AG08396 (cell line): ENCODE measurements at places on chromosomes 5 and 9.

DNA sequence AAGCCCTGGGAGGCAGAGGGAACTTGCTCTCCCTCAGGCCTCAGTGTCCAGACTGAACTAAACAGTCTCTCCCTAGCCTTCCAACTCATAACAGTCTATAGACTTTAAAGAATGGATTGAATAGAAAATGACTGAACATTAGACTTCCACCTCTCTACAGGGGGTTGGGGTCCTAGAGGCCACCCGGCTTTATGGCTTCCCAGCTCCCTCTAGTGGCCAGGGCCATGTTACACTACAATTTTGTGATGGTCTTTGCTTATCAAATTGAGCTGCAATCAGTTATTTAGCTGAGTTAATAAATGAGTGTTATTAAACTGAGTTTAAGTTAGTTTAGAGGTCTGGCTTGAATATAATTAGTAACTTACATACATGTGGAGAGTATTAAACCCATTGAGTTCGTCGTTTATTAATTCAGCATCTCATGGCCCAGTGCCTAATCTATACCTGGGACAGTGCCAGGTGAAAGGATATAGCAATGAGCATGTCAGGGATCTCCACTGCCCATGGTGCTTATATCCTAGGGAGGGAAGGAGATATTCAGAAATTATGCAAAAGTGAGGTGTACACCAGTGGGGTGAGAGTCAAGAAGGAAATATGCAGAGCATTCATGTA, 105.2 kb downstream of the SH3TC2 start:
- DNase-seq, result peak; percentile 47

DNA sequence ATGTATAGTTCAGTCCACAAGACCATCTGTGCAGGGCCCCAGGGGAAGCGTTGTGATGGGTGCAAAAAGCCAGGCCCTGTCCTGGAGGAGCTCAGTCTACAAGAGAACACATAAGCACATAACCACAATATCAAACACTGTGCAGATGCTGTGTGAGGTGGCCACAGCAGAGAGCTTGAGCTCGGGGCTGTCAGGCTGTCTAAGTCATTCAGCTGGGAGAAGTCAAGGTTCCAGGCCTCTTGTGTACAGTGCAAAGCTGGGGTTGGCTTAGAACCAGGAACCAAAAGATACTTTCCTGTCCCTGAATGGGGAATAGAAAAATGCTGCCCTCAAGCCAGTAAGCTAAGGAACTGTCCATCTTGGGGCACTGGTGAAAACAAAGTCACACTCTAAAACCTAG, 75.0 kb downstream of the PRDM6 start:
- no peak for DNase-seq

DNA sequence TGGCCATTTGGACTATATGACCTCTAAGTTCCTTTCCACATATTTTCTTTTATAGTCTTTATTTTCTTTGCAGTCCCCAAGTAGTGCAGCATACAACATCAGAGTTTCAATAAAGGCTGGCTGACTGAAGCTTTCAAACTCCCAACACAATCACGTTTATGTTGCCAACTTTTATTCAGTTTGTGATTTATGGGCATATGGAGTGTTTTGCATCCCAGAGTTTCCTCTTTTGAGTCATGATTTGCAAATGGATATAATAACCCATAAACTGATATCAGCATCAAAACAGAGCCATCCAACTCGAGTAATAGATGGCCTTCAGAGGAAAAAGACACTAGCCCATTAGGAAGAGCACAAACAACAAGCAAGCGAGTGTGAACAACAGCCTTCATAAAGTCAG, 414.0 kb downstream of the ELAVL2 start:
- DNase-seq, result no peak

- no peak for DNase-seq
These were observed 22.9 kb downstream of the OR2V2 start for GRCh38 chr5:181170237-181170825.

DNA sequence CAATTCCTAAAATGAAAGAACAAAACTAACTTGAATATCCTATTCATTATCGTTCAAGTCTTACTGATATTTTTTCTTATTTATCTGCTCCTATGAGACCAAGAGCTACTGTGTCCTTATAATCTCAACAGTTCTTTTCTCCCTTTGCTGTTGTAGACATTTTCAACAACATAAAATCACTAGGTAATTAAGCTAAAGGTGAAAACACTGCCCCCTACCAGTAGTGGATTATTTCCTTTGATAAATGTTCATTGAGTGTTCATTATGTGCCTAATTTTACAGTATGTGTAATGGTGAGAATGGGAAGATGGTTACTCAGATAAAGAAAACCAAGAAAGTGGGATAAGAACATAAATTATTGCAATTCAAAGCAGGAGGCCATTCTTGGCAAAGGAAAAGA, 41.4 kb upstream of the PAPPA start:
- no peak for DNase-seq

DNA sequence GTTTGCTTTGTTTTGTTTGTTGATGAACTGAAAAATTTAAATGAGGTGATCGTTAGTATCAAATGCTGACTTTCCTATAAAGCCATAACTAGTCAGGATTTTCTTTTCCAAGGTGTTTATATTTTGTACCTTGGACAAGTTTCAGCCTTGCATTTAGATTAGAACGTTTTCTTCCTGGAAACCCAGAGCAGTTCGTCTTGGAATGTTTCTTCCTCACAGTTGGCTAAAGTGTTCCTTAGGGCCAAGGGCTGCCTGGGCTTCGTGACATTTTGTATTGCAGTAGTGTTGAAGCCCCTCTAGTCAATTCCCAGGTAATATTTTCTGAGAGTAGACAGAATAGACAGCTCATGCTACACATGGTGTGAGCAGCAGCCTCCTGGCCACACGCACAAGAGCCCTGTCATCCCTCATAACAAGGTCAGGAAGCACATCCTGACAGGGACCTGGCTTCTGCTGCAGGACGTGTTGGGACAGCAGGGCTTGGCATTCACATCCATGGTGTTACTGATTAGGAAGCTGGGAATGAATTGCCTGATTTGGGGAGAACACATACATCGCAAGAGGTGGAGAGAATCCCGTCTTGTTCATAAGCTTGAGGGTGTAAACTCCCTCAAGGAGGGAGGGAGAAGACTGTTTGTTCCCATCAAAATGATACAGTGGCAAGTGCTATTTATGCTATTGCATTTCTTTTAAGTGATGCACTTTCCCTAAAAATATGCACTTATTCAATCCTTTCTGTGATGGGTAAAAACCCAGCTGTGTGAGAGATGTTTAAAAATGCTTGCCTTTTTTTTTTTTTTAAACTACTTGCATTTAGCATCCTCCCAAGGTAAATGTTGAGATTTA, 31.7 kb downstream of the FUBP3 start:
- no peak for DNase-seq

GRCh38 chr9:131284856-131285255, 4.7 kb upstream of the PLPP7 start:
- DNase-seq, result no peak

GRCh38 chr5:113038714-113039113, 62.1 kb downstream of the DCP2 start:
- no peak for DNase-seq

DNA sequence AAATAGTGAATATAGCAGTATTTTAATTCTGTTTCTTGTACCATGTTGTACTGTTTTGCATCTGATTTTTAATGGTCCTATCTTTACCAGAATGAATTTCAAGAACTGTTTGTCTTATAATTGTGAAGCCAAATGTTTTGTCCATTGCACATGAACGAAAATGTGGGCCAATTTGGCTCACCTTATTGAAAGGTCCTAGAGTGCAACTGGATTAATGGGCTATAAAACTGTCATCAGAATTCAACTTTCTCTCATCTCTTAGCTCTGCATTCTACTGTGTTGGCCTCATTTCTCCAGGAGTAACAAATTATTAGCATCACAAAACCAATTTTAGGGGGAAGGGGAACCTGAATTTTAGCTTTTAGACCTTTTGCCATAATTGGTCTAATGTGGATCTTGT, 179.4 kb upstream of the NUDT12 start:
- no peak for DNase-seq

DNA sequence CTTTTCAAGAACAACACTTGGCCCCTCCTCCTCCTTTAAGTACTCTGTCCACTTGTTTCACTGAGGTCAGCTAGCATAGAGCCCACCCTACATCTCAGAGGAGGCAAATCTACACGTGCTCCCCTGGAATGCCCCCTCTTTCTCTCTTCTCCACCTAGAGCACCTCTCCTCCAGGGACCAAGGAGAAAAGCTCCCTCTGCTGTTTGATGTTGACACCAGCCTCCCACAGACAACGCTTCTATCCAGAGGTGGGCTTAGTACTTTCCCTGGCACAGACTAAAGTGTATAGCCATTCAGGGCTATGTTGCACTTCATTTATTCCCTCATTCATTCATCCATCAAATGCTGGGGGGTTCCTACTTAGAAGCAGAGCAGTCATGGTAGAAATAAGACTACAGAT, 68.2 kb upstream of the TAF1L start:
- DNase-seq, result no peak

DNA sequence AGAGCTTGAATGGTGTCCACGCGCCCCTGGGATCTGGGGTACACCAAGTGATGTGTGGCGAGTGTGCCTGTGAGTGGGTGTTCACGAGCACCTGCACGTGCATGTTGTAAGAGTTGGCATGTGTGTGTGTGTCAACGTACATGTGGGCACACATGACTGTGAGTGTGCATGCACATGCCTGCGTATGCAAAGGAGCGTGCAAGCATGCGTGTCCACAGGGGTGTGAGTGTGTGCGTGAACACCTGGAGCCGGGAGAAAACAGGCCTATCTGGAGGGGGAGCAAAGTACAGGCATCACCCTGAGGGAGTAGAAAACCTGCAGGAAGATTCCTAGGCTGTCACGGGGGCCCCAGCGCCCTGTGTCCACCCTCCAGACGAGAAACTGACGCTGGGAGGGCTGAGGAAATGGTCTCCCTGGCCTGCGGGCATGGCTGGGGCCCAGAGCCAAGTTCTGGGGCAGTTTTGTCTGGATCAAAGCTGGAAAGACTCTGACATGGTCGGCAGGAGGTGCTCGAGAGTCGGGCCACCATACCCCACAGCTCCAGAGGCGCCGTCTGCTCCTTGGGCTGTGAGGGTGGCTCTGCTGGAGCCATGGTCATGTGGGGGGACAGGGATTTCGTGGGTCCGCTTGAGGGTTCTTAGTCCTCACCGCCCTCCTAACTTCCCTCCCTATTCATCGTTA, 31.8 kb downstream of the PTGES start:
- DNase-seq, result no peak

- no peak for DNase-seq
These were observed 44.0 kb upstream of the GLRX start for GRCh38 chr5:95866435-95867040.

GRCh38 chr5:159971514-159971913, 37.4 kb upstream of the TTC1 start:
- no peak for DNase-seq

GRCh38 chr5:132493241-132493640, 2.7 kb upstream of the IRF1 start:
- DNase-seq, result no peak

DNA sequence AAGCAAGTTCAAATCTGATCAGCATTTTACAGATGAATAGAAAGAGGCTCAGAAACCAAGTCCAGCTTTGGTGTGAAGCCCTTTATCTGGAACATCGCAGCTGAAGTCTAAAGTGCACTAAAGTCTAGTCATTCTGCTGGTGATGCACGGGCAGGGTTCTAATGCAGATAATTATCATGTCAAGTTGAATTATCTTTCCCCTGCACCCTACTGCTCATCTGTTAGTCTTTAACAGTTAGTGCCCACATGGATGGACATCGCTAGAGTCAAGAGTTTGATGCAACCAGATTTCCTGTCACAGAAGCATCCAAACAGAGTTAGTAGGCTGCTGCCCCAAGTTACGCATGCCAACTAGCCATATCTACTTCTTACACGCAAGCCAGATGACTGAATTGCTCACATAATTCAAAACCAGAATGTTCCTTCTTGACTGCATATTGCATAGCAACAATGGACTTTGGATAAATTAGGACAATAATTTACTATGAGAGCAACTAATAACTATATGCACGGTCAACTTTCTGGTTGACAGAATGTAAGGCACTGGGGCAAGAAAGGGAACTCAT, 1.6 kb upstream of the TOMM5 start:
- no peak for DNase-seq

GRCh38 chr5:166582416-166582815, 1709.0 kb upstream of the WWC1 start:
- DNase-seq, result no peak

- no peak for DNase-seq
These were observed 434.6 kb downstream of the TAF11L14 start for GRCh38 chr5:18068826-18069225.

DNA sequence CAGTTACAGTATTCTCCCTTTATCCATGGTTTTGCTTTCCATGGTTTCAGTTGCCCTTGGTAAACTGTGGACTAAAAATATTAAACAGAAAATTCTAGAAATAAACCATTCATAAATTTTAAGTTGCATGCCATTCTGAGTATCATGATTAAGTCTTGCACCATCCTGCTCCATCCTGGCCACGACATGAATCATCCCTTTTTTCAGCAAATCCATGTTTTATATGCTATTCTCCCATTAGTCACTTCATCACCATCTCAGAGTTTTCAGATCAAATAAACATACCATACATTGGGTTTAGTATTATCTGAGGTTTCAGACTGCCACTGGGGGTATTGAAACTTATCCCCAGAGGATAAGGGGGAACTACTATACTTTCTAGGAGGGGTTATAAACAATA, 234.4 kb upstream of the ATP10B start:
- DNase-seq, result peak; percentile 4

- no peak for DNase-seq
These were observed 147.5 kb downstream of the CSNK1G3 start for GRCh38 chr5:123659495-123659894.

- no peak for DNase-seq
These were observed 20.9 kb upstream of the ASTN2 start for GRCh38 chr9:117435630-117436261.

DNA sequence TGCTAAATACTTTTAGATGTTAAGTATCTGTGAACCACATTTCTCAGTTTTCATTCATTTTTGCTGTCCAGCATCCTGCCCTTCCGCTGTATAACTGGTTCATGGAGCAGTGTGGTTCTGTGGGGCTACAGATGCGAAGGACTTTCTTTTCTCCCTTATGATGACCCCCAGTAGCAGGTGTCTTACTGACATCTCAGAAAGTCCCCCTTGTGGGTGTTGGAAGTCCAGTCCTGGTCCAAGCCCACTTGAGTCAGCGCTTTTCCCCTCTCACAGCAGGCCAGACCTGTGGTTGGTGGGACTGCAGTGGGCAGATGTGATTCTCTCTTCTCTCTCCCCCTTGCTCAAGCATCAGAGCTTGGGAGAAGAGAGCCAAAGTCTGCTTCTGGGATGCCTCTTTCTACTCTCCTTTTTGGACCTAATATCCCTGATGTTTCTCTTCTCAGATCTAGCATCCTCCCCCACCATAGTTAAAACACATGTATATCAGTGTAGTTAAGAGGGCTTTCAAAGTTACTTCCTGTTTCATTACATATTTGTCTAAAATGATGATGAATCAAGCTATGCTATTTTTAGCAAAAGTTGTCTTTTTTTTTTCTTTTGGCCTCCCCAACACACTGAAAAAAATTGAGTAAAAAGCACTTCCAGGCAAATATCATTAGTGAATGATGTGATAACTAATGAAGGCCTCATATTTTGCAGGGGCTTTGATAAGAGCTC, 119.5 kb upstream of the ZNF618 start:
- no peak for DNase-seq
